Activated CD4-positive, CD25-positive, alpha-beta regulatory T cell treated with anti-CD3 and anti-CD28 coated beads, Interleukin-2, amount 50 U/mL, for 72 hours (primary cell): ENCODE measurements at places on chromosomes 6 and 20.
A peak's percentile ranks its signal among the peaks of the same experiment; 100 is the strongest.

DNA sequence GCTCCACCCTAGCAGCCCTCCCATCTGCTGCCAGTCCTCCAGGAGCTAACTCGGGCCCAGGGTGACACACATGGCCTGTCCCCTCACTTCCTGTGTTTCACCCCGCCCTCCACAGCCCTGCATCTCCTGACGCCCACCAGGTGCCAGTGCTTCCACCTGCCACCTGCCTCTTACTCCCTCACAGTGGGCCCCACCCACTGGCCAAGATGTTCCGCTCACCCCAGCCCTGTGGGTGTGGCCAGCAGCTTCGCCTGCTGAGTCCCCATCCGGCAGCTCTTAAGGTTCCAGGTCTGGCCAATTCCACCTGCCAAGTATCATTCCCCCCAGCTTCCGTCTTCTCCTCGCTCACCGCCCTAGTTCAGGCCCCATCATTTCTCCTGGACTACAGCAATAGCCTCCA lies 184.1 kb downstream of the MBOAT1 start:
- DNase-seq: no peak

GRCh38 chr20:41734506-41734945 lies 116.3 kb upstream of the CHD6 start:
- DNase-seq: peak; percentile 38

GRCh38 chr20:18628330-18628920 lies 40.6 kb downstream of the DTD1 start:
- no peak for DNase-seq

DNA sequence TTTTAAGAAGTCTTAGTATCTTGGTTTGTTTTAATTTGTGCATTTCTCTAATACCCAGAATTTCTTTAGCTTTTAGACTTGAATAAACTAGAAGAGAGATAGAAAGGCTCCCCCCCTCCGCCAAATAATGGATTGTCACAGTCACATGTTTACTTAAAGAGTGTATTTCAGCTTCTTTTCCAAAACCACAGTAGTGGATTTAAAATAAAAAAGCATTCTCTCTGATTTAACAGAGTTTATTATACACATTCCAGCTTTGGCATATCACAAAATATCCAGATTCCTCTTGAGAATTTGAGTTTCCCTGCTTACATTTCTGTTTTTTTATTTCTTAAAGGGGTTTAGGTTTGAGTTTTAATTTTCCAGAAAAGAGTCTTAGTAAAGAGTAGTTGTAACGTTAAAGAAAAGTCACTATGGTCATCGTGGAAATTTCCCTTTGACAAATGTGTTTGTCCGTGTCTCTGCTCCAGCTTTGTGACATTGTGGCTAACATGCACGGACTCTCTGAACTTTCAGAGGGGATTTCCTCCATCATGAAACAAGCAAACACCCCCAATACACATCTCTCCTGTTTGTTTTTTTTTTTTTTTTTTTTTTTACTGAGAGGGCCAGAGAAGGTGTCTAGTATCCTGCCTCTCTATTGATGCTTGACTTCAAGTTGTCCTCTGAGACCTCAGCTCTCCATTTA lies 113.5 kb upstream of the SUPT3H start:
- DNase-seq: no peak

DNA sequence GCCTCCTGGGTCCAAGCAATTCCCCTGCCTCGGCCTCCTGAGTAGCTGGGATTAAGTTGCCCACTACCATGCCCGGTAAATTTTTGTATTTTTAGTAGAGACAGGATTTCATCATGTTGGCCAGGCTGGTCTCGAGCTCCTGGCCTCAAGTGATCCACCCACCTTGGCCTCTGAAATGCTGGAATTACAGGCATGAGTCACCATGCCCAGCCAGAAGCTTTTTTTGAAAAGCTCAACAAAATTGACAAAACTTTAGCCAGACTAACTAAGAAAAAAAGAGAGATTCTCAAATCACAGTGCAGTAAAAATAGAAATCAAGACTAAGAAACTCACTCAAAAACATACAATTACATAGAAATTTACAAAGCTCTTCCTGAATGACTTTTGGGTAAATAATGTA lies 420.6 kb downstream of the COL12A1 start:
- DNase-seq: no peak

GRCh38 chr6:69917834-69918233 lies 51.5 kb downstream of the COL19A1 start:
- no peak for DNase-seq

- DNase-seq: no peak
Measured at GRCh38 chr20:37531856-37532255, 4.2 kb upstream of the BLCAP start.

GRCh38 chr6:147337921-147338320 lies 133.7 kb downstream of the STXBP5 start:
- DNase-seq: no peak

DNA sequence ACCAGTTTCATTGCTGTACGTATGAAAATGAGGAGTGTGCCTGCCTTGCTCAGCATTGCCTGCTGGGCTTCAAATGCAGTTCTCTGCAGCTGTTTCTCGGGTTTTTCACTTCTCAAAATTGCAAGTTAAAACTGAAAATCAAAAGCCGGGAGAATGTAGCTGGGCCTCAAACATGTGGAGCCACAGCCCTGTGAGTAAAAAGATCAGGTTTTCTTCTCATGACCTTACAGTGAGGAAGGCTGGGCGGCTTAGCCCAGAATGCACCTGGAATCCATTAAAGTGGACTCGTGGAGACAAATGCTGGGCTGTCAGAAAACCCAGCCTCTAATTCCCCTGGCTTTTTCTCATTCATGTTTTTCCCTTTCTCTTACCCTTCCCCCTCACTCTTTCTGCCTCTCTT lies 34.4 kb downstream of the DSE start:
- no peak for DNase-seq

DNA sequence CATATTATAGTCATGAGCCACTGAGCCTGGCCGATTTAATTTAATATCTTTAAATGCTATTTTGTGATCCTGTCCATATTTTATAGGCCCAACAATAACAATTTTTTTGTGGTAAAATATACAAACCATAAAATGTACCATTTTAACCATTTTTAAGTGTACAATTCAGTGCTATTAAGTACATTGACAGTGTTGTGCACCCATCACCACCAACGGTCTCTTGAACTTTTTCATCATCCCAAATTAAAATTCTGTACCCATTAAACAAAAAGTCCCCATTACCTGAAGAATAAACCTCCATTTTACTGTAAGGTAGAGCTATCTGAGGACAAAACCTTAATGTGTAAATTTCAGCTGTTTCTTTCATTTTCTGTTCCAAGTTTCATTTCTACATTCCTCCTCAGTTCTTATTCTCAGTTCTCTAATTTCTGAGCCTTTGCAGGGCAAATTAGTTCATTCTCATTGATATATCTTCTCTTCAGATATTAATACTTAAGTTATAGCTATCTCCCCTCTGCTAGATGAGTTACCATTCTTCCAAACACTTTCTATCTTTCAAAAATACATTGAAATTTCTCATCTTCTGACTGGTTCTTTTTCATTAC lies 10.3 kb downstream of the MTO1 start:
- no peak for DNase-seq

GRCh38 chr6:105137388-105137787 lies 42.4 kb downstream of the POPDC3 start:
- DNase-seq: no peak

GRCh38 chr20:59175861-59176260 lies 12.2 kb downstream of the ZNF831 start:
- DNase-seq: no peak

GRCh38 chr6:15088904-15089568 lies 156.8 kb upstream of the JARID2 start:
- DNase-seq: no peak

- DNase-seq: no peak
Measured at GRCh38 chr6:79159846-79160245, 74.6 kb downstream of the HMGN3 start.

- DNase-seq: no peak
Measured at GRCh38 chr20:15867899-15868298, 705.3 kb downstream of the KIF16B start.

GRCh38 chr20:46739431-46740213 lies 30.2 kb downstream of the SLC2A10 start:
- no peak for DNase-seq

DNA sequence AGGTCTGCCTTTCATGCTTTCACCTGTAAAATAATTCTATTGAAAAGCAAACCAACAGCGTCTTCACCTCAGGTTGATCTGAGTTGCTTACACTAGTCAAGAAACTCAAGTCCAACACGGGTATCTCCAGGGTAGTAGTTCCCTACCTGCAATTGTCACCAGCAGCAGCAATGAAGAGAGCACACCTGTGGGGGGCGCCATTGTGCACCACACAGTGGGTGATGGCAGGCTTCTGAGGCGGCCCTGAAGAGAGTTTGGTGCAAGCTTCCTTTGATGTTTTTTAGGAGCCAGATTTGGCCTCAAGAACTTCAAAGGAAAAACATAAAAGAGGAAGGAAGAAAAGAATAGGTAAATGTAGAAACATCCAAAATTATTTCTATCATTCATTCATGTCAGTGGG lies 45.1 kb downstream of the KIAA0319 start:
- no peak for DNase-seq

- no peak for DNase-seq
Measured at GRCh38 chr6:19035461-19036195, 648.5 kb downstream of the RNF144B start.

DNA sequence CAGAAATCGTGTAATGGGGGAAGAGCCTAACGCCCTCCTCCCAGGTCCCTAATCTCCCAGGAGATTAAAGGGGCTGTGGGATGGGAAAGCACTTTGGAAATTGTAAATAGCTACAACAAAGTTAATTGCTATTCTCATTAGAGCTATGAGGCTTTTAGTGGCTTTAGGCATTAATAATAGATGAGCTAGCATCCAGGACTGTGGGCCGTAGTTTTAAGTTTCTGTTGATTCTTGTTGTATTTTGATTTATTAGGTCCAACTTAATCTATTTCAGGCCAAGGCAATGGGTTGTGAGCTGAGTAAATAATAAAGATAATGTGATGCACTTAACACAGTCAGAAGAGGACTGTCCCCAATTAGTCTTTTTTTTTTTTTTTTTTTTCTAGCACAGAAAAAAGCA lies 67.7 kb downstream of the ANKRD6 start:
- DNase-seq: no peak

DNA sequence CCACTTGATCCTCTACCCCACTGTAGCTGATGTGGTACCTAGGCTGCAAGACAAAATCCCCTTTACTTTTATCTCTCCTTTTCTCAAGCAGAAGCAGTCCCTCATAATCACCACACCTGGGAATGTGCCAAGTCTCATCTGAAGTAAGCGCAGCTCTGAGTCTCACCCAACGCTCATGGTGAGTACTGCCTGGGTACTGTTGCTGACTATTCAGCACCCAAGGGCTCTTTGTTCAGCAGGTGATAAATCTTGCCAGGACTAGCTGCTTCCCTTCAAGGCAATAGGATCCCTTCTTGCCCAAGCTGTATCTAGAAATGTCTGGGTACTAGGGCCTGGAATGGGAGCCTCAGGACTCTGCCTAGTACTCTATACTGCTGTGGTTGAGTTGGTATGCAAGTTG lies 70.9 kb downstream of the GCLC start:
- no peak for DNase-seq

GRCh38 chr20:33444797-33445560 lies 1.4 kb upstream of the SNTA1 start:
- DNase-seq: no peak

- no peak for DNase-seq
Measured at GRCh38 chr6:111850295-111850937, 22.8 kb downstream of the FYN start.

DNA sequence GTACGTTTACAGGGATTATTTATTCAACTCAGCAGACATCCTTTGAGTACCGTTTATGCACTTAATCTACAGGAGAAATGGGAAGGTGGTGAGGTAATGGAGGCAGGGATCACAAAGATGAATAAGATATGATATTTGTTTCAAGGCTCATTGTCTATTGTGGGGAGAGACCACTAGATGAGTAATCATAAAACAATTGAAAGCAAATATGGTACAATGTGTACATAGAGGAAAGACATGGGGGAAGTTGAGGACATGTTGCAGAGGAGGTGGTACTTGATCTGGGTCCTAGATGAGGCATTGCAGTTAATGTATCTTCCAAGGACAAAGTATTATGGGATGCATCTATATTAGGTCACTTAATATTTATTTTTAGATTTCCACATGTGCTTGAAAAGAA lies 13.7 kb upstream of the CDC5L start:
- no peak for DNase-seq

GRCh38 chr20:20946122-20946759 lies 159.9 kb downstream of the LINC00237 start:
- no peak for DNase-seq

GRCh38 chr6:105069821-105070445 lies 109.9 kb downstream of the POPDC3 start:
- DNase-seq: no peak

- no peak for DNase-seq
Measured at GRCh38 chr20:8209061-8209460, 77.0 kb downstream of the PLCB1 start.

- DNase-seq: no peak
Measured at GRCh38 chr6:44696686-44697085, 309.2 kb downstream of the CDC5L start.

DNA sequence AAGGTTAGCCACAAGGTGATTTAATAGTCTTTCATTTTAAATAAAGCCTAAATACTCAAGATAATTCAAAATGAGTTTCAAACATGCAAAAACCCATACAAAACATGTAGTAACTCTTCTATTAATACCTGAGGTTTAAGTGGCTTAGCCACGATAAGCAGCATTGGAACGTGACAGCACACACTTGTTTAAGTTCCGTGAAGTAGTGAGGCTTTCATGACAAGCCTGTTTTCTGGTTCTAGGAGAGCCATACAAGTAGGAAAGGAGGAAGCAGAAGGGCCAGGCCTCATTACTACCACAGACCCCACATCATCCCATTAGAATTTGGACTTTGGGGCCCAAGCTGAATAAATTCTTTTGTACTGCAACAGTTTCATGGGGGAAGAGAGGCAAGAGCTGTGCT lies 54.3 kb upstream of the PRND start:
- no peak for DNase-seq
